Activated naive CD8-positive, alpha-beta T cell treated with anti-CD3 and anti-CD28 coated beads, Interleukin-2, amount 50 U/mL, for 24 hours (primary cell): ENCODE measurements at places on chromosomes 4 and X.

DNA sequence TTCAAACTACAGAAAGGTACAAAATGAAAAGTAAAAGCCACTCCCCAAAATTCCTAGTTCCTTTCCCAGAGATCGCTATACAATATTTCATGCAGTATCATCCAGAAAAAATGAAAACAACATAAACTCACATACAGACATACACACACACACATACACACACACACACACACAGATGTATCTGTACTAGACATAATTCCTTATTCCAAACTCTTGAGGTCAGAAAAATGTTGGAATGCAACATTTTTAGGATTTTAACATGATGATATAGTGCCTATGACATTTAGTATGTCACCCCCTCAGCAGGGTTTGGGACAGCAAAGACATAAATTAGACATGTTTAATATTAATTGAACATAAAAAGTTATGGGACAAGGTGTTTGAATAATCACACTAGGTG is 73.4 kb upstream of the LHFPL1 start:
- DNase-seq = no peak

- DNase-seq = no peak
These were observed 168.8 kb downstream of the PCDH18 start for GRCh38 chr4:137363496-137363895.

- DNase-seq = no peak
These were observed at the start of gene CFAP47 for GRCh38 chrX:35919536-35920309. CFAP47 (plus strand) TSS chrX:35919734; CDS start chrX:35919800, 66 bp downstream.

GRCh38 chr4:110195561-110196205 is 2.7 kb downstream of the ELOVL6 start:
- peak; percentile 2 for DNase-seq

DNA sequence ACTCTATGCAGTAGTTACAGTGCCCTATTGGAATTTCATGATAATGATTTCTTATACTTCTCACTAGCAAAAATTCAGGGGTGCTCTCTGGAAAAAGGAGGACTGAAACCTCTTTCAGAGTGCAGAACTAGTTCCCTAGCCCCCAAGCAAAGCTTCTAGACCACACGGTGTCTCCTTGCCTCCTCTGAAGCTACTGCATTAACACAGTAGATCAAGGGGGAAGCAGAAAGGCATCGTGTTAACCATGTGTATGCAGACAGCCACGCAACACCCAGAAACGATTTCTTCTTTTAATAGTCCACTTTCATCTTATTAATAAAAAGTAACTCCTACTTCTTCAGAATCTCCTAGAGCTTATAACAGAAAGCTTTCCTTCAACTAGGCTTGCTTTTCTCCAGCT is 44.7 kb downstream of the MAML3 start:
- no peak for DNase-seq

- no peak for DNase-seq
These were observed 523.0 kb downstream of the SPRY1 start for GRCh38 chr4:123919576-123920098.

DNA sequence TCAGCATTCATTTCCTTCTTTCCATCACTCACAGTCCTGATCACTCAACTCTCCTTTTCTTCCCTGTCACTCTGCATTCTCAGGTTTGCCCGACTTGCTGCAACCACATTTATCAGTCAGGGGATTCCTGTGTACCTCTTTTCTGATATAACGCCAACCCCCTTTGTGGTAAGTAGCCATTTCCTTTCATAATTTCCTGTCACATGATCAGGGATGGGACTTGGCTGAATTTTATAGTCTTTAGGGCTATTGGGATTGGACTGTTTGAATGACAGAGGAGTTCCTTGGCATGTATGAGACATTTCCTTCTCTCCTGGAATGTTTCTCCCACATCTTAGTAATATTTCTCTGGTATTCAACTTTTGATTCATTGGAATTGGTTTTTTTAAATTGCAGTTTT is 11.0 kb downstream of the PGM2 start:
- DNase-seq = no peak

DNA sequence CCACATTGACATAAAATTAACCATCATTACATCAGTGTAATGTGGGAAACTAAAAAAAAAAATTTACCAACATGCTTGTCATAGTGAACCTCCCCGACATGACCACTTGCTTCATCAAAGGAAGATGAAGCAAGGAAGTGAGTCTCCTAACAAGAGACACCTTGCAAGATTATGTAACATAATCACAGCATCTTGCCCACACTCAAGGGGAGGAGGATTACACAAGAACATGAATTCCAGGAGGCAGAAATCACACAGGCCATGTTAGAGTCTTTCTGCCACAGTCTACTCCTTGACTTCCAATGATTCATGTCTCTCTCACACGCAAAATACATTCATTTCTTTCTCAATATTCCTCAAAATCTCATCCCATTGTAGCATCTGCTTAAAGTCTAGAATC is 93.3 kb downstream of the AKAP4 start:
- DNase-seq = no peak

- no peak for DNase-seq
These were observed 2.0 kb upstream of the NYX start for GRCh38 chrX:41445171-41445570.

GRCh38 chr4:55297346-55297745 is 48.7 kb upstream of the SRD5A3 start:
- no peak for DNase-seq

DNA sequence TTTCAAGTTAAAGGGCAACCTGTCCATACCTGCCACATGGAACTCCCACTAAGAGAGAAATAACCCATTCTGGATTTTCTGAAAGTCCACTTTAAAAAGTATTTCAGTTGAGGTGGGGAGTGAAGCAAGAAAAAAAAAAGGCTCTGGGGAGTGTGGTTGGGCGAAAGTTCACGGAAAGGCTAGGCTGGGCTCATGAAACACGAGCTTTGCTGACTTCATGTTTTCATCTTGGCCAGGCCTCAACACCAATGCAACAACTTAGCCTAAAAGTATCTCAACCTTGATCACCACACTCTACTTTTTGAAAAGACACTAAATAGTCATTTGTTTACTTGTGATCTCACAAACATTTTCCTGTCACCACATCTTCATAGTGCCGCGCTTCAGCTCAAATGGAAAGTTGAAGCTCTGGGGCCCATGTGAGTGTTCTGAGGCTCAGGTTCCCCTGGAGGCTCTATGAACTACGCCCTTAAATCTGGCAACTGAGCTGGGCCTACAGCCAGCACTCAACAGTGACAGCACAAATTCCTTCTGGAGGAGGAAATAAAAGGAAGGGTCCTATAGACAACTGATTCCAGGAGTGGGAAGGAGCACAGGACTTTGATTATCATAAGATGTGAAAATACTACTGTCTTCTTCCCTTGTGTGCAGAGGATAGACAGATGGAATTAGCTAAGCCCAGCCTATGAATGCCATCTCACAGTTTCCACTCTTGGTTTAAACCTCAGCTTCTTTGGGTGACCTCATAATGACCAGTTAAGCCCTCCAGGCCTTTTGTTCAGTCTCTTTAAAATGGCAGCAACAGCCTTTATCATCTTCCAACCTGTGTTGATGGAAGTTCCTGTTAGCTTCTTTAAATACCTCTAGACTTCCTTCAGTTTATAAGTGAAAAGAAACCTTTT is 5.1 kb downstream of the CD40LG start:
- DNase-seq = no peak

- no peak for DNase-seq
These were observed 266.1 kb upstream of the ANXA10 start for GRCh38 chr4:167826281-167826680.

DNA sequence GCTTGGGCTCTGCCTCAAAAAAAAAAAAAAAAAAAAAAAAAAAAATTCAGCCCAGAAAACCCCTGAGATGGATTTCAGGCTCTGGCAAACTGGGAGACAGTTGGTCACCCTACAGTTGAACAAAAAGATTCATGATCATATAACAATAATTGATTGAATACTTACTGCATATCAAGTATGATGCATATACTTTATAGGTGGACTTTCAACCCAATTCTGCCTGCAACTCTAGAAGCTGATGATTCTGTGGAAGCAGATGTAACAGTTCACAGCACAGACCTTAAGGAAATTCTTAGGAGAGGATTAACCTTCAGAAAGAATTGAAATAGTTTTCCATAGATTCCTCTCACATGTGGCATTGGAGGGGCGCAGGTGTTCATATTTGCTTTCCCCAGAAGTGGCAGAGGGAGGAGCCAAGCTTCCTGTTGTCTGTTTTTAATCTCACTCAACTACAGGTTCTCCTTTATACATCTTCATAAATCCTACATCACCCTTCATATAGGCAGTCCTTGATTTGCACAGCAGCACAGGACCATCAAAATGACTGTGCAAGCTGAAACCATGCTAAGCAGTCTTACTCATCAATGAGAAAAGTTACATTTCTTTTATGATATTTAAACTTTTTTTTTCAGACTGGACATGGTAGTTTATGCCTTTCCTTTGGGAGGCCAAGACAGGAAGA is 149.4 kb upstream of the KLF3 start:
- DNase-seq = no peak

GRCh38 chr4:55561889-55562288 is 15.2 kb upstream of the CLOCK start:
- DNase-seq = no peak

GRCh38 chr4:70488748-70489147 is 16.8 kb downstream of the MUC7 start:
- no peak for DNase-seq

DNA sequence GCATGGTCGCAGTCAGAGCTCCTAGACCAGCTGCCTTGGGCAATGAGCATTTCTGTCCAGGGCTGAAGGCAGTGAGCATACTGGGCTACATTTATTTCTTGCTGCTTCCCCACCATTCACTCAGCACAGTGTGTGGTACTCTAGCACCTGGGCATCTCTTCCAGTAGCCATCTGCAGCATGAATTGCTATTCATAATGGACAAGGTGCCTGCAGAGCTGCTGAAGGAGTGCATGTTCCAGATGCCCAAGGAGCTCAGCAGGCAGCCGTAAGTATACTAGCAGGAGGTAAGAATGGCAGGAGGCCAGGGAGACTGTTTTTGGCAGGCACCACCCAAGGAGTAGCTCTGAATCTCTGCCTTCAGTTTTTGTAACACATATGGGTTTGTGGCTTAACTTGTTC is 110.4 kb upstream of the RXFP1 start:
- no peak for DNase-seq

GRCh38 chr4:145493166-145493565 is 11.5 kb downstream of the SMAD1 start:
- DNase-seq = no peak

- no peak for DNase-seq
These were observed 21.6 kb downstream of the SYNPO2 start for GRCh38 chr4:118910221-118910620.

DNA sequence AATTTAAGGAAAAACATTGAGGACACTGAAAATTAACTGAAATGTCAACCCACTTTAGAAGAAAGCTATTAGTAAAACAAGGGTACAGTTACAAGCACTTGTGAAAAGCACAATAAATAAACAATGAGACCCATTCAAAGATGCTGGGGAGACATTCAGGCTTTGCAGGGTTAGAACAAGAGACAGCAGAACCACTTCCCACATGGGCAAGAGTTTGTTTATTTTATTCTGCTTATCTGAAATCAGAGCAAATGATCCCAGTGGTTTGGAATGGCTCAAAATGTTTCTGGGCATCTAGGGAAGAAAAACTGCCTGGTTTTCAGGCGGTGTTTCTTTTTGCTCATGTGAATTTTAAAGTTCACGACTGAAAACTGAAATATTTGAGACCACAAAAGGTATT is 42.4 kb downstream of the PPP3CA start:
- DNase-seq = no peak

- DNase-seq = no peak
These were observed 189.7 kb downstream of the PPARGC1A start for GRCh38 chr4:23700197-23700596.

- no peak for DNase-seq
These were observed 113.9 kb downstream of the AGTR2 start for GRCh38 chrX:116284400-116284799.

GRCh38 chr4:75630174-75630936 is at the start of gene CDKL2:
CDKL2 (minus strand) TSS chr4:75630528; CDS start chr4:75625988, 4,540 bp downstream.
- peak; percentile 88 for DNase-seq

DNA sequence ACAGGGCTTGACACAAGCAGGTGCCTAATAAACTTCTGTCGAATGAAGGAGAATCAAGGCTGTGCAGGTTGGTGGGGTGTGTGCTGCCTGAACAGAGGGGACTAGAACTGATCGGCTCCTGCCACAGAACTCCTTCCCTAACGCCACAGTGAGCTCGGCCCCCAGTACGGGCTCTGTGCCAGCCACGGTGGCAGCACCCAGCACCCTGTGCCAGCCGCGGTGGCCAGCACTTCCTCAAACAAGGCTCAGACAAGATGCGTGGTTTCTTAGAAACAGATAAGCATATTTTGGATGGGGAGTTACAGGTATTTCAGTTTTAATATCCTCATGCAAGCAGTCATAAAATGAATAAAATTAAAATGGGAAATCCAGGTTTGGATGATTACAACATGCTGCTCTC is 26.0 kb upstream of the C4orf50 start:
- DNase-seq = no peak

DNA sequence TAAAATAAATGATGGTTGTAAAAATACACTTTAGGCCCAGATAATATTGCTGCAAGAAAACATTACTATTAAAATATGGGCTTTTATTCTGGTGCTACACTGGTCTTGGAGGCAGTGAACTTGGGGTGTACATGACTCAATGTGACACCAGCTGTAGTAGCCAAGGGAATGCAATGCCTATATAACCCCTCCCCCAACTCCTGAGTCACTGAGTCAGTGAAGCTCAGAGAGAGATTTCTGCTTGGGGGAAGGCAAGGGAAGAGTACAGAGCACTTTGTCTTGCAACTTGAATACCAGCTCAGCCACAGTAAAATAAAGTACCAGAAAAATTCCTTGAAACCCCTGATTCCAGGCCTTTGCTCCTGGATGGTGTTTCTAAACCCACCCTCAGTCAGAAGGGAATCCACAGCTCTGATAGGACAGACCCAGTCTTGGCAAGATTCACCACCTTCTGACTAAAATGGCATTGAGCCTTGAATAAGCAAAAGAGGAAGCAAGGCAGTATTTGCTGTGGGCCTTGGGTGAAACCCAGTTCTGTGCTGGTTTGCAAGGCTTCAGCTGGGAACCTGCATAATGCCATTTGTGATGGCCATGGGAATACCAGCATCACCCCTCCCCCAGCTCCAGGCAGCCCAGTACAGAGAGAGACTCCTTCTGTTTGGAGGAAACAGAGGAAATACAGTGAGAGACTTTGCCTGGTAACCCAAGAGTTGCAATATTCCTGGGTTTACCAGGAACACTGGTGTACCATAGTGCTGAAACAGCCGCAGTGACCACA is 209.9 kb downstream of the IQCM start:
- DNase-seq = no peak

- DNase-seq = no peak
These were observed 11.0 kb upstream of the VCX3B start for GRCh38 chrX:8453611-8454010.

DNA sequence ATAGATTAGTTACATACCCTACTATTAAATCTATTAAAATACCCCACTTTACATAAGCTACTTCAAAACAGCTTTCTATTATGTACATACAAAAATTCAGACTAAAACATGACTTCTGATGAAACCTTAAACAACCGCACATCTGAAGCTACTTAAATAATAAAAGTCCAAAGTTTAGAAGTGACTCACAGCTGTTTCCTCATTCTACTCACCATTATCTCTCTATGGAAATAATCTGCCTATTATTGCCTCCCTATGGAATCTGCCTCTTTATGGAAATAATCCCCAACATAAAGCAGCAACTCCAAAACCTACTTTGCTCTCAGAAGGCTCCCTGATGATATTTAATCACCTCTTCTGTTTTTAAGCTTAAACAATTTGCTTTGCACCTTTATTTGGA is 15.7 kb upstream of the BANK1 start:
- no peak for DNase-seq
